ENCODE measurements at places on chromosomes 5 and 9. TPM values are rescaled to one million over a fixed set of nuclear protein-coding genes. Genes with fewer than 3 reads are reported as not detected.

NFIB gene
- total RNA-seq: 2.4 TPM

LCN6 gene
- total RNA-seq: not detected

UBLCP1 gene
- 33.8 TPM for total RNA-seq

SIT1 gene
- not detected for total RNA-seq

SLC2A6 gene
- 40.5 TPM for total RNA-seq

NMUR2 gene
- total RNA-seq: not detected

UBE2QL1 gene
- total RNA-seq: not detected

MAN2A1 gene
- total RNA-seq: 51.2 TPM

PAPPA gene
- total RNA-seq: 2.5 TPM

FBXL17 gene
- total RNA-seq: 4.2 TPM

PCDHGC4 gene
- total RNA-seq: 0.07 TPM

CSF1R gene
- total RNA-seq: not detected

SPEF2 gene
- 2.3 TPM for total RNA-seq

CAVIN4 gene
- total RNA-seq: 0.36 TPM

EGFLAM gene
- total RNA-seq: 0.17 TPM

BSPRY gene
- total RNA-seq: 8.8 TPM

GABRB2 gene
- total RNA-seq: not detected

C9 gene
- not detected for total RNA-seq

RXRA gene
- total RNA-seq: 8.4 TPM

KCNMB1 gene
- not detected for total RNA-seq

EIF4E1B gene
- not detected for total RNA-seq

ZNF618 gene
- 3.9 TPM for total RNA-seq

NTNG2 gene
- not detected for total RNA-seq

AHRR gene
- total RNA-seq: 0.29 TPM

NDST1 gene
- total RNA-seq: 65.4 TPM

MRPL50 gene
- 10.2 TPM for total RNA-seq

LMAN2 gene
- total RNA-seq: 266 TPM

SLC35D2 gene
- 43.8 TPM for total RNA-seq

RANBP17 gene
- total RNA-seq: 15.0 TPM

CPEB4 gene
- total RNA-seq: 17.5 TPM

INSL6 gene
- total RNA-seq: not detected

TRIM36 gene
- total RNA-seq: 4.8 TPM

ENTPD8 gene
- total RNA-seq: not detected

NR6A1 gene
- 1.1 TPM for total RNA-seq

ACSL6 gene
- total RNA-seq: not detected

CA9 gene
- not detected for total RNA-seq

C5orf15 gene
- 71.1 TPM for total RNA-seq

TYRP1 gene
- total RNA-seq: not detected

Data from epithelial cell of proximal tubule (primary cell).